ENCODE measurements at places on chromosomes 7 and 10.

- no peak for DNase-seq
These were observed 89.5 kb upstream of the ACBD5 start for GRCh38 chr10:27330074-27330473.

DNA sequence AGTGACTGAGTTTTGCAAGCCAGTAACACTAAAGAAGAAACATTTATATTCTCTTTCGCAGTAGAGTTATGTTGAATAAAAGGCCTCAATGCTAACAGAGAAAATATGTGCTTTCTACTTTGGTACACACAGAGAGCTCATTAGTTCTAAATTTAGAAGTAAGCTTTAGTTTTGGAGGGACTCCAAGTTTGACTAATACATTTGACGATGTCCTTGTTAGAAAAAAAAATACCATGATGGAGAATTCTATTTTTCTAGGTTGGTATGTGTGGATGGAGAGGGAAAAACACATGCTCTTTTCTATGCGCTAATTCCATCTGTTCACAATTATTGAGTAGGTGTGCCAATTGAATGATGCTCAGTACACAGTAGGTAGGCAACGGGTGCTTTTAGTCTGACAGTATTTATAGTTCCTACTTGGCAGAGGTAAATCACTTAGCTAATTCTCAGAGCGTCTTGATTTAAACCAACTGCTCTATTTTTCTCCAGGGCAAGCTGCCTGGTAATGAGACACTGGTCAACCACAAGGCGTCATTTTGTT is 327.2 kb upstream of the AKR1E2 start:
- DNase-seq = peak; percentile 90

GRCh38 chr10:30219971-30220751 is 128.9 kb downstream of the MTPAP start:
- peak; percentile 84 for DNase-seq

DNA sequence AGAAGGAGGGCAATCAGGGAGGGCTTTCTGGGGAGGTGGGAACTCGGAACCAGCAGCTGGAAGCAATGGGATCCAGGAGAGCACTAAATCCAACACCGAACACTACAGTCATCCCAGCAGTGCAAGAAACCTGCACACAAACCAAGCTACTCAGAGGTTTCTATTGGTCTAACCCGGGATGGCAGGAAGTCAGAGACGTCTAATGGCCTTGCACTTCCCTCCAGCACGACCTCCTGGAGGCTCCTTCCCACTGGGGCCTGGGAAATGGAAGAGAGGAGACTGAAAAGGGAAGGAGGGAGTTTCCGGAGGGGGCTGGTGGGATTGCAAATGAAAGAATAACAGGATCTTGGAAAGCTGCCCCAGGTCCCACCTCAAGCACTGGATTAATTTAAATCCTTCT is 56.3 kb downstream of the TEX36 start:
- no peak for DNase-seq

DNA sequence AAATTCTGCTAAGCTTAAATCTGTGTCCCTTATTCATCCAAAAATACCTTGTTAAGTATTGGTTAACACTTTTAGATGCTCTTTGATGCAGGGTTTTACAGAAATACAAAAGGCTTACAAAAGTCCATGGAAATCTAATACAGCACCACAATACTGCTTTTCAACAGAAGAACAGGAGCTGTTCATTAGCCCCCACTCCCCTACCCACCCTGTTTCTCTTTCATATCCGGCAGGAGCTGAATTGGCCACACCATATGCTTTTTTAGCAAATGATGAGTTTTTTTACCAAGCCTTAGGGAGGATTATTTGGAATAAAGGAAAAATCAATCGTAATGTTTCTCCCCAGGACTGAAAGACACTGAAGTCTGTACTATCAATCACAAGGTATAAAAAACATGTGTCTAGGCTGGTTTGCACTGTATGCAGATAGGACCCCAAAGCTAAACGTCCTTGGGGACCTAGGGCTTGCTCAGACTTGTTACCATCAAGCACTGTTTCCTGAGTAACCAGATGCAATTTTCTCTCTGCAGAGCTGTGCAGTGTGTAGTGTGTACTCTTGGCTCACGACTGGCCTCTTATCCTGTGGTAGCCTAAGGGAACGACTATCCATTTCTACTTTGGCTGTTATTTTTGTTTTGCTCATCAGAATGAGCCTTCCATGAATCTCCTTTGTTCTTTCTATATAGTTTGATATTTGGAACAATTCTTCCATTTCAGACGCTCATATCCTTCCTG is 143.3 kb upstream of the LRGUK start:
- peak; percentile 20 for DNase-seq

DNA sequence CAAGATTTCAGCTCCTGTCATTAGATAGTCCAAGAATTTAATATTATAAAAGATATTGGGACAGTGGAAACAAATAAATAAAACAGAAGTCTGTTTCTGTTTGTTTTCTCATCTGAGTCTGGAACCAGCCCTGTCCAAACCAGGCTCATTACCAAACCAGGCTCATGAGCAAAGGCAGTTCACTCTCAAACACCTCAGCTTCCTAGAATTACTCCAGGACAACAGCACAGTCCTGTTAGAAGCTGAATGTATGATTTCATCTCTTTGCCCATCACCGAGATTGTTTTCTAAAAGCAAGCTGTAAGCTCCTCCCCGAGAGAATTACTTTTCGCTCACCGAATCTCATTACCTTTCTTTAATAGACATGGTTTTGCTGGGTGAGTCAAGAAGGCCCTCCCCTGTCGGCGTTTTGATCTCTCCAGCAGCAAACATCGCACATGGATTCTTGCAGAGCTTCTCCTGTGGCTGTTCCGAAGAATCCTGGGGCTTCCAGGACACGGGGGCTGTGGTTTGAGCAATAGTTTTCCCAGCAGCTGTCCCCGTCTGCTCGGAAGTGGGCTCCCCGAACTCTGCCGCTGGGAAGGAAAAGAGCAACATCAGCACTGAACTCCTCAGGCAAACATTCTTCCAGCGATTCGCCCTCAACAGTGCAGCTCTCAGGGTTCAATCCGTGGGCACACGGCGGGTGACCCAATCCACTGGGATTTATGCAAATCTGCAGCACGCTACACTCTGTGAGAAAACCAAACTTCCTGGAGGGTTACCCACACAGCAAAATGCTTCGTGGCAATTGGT is 112.5 kb downstream of the SVIL start:
- DNase-seq = peak; percentile 31

GRCh38 chr7:116209561-116210070 is 723 bp upstream of the TES start:
- no peak for DNase-seq

- no peak for DNase-seq
These were observed 281.5 kb upstream of the LYZL1 start for GRCh38 chr10:29007370-29007747.

GRCh38 chr10:96327462-96327861 is 23.2 kb downstream of the DNTT start:
- DNase-seq = no peak

DNA sequence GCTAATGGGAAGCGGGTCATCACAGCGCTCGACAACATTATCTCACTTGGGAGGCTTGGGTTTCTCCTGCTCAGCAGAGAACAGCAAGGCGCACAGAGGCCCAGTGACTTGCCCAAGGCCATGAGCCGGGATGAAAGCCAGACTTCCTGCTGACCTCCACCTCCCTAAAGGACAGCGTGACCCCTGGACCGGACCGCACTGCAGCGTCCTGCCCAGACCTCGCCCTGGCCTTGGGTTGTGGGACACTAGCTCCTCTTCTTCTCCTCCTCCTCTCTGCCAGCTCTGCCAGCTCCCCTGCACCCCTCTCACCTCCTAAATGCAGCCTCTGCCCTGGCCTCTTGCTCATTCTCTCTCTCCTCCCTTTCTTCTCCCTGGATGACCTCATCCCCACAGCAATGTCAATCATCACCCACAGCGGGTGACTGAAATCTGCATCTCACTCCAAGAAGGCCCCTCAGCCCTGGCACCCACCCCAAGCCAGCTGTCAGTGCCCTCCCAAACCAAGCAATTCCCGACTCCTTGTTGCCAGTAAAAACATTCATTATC is 19.4 kb downstream of the SPOCK2 start:
- DNase-seq = no peak

GRCh38 chr10:16788125-16788524 is 29.1 kb downstream of the RSU1 start:
- DNase-seq = no peak

Data from adipocyte (in vitro differentiated cells).